ENCODE measurements at places on chromosomes 7 and 10.

DNA sequence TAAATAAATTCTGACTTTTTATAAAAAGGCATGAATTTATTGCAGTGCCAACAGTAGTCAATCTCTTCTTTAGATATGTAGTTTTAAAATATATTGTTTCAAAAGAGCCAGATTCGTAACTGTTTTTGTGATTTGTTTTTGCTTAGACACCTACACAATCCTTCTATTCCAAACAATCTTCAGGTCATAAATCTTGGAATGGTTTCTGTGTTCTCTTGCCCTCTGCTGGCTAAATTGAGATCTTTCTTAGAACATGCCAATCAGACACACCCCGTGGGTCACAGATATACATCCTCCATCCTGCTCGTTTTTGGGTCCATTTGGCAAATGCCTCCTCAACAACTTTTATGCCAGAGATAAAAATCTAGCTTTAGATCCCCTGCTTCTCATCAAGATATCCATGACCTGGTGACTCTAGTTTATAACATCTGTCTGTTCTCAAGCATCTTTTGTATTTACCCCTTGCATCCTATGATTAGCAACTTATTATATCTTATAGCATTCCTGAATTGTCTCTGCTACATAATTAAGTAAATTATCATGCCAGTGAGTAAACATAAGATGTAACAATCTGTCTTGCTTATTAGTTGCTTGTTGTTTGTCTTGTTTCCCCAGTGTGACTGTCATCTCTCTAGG is 35.3 kb upstream of the IFRD1 start:
- no peak for ATAC-seq

DNA sequence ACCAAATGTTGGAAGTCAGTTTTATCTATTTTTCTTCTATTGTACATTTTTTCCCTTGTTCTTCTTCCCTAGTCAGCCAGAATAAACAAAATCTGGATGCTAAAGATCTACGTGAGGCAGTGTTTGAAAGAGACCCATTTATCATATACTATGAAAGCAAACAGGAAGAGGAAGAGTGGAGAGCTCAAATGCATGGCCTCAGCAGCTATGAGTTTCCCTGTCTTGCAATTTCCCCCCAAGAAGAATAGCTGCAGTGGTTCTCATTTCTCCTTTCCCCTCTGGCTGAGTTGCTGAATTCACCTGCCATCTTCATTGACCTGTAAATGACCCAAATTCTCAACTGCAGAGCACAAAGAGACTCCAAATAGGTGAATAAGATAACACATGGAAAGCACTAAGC is 347.1 kb upstream of the NRP1 start:
- ATAC-seq: no peak

DNA sequence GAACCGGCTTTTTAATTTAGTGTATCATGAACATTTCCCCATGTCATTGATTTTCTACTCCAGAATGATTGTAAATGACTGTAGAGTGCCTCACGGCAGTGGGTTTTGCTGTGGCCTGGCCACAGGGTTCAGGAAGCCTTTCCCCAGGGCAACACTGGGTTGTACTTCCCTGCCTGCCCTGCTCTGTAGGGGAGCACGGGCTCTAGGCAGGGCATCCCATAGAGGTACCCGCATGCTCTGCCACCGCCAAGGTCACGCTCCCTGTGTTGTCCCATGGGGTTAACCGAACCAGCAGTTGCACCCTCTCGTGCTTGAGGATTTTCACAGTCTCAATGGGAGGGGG is 63.8 kb downstream of the BPGM start:
- ATAC-seq: peak; percentile 45

DNA sequence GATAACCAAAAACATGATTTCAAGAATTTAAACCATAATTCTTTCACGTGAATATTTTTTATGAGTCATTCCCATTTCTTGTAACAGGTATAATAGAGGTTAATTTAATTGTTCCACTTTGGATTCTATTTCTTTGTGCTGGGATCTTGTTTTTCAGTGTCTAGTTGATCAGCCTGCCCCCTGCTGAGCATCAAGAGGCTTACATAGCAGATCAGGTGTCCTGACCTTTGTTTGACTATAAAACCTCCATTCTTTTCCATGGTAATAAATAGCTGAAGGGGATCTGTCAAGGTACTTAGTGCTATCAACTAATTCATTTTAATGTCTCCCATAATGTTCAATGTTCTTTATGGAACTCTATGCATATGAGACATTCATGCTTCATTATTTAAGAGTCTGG is 4.9 kb downstream of the COL17A1 start:
- ATAC-seq: peak; percentile 24

GRCh38 chr7:75835688-75836285 is 22.2 kb upstream of the CCL24 start:
- ATAC-seq: no peak

- no peak for ATAC-seq
Observed at GRCh38 chr7:149803551-149804074, 30.2 kb upstream of the ZNF467 start.

DNA sequence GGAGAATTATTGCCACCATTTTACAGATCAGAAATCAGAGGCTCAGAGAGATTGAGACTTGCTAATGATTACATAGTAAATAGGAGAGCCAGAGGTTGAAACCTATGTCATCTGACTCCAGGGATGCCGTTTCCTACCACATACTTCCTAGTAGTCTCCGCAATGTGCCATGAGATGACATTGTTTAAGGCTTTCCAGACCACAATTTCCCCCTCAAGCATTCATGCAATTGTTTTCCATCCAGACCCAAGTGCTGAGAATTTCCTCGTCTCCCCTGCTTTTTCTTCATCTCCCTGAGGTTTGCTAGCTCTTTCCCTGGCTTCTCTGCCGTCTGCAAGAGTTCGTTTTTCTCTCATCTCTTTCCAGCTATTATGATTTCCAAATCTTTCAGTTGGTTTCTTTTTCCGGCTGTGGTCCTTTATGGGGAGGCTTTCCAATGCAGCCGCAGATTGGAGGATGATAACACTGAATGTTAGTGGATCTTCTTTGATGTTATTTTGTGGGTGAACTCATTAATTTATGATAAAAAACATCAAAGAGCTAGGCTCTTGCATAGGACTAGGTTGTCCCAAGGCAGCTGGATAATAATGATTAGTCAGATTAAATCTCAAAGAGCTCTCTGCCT is 6.9 kb upstream of the GOLGA7B start:
- ATAC-seq: no peak
